ENCODE measurements at places on chromosomes 4 and X.

- DNase-seq, result no peak
These were observed 158.3 kb downstream of the SLC4A4 start for GRCh38 chr4:71497078-71497477.

DNA sequence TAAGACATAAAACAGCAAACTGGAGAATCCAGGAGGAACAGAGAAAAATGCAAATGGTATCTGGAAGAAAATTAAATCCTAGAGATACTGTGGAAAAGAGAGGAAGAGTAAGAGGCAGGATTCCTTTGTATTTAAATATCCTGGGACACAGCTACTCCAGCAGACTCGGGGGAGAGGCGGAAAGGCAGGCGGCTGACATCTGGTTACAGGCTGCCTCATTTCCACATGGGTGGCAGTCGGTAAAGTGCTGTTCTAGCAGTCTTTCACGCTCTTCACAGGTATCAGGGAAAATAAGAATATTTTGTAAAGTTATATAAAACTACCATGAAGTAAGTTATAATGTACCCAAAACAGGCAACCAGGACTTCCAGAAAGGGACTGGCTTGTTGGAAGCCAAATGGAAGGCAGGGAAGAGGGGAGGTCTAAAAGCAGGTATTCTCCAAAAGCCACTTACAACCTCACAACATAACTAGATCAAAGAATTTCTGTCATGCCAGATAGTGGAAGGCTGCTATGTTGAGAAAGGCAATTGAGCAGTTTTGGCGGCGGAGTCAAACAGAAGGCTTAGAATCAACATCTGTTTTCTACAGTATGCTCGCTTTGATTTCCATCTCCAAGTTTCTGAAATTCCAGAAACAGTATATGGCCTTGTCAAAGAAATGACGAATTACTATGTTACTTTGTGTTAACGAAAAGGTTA is 1.3 kb upstream of the TIGD2 start:
- DNase-seq, result no peak

- DNase-seq, result no peak
These were observed 16.3 kb upstream of the NEUROG2 start for GRCh38 chr4:112532267-112532666.

DNA sequence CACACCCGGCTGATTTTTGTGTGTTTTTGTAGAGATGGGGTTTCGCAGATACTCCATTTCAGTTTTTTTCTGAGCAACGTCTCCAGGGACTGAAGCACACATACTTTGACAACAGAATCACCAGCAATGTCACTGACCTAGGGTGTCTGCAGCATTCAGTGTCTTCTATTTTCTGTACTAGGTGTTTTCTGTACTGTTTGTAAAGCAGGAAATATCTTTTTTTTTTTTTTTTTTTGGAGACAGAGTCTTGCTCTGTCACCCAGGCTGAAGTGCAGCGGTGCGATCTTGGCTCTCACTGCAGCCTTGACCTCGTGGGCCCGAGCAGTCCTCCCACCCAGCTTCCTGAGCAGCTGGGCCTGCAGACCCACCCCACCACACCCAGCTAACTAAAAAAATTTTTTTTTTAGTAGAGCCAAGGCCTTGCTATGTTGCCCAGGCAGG is 8.9 kb downstream of the ADD1 start:
- DNase-seq, result no peak

DNA sequence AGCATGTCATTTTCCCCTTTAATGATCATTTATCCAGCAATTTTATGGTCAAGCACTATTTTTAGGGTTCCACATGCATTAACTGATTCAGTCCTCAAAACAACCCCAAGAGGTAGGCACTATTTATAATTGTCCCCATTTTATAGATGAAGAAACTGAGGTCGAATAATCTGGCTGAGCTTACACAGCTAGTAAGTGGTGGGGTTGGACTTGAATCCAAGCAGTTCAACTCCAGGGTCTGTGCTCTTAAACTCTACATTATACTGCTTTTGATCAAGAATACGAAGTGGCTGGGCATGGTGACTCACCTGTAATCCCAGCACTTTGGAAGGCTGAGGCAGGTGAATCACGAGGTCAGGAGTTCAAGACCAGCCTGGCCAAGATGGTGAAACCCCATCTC is 3.2 kb upstream of the CHRNA9 start:
- no peak for DNase-seq

GRCh38 chr4:15963576-15963975 is 601 bp upstream of the FGFBP2 start:
- DNase-seq, result peak; percentile 73

- DNase-seq, result no peak
These were observed 22.0 kb downstream of the OR13H1 start for GRCh38 chrX:131565909-131566308.

GRCh38 chr4:80913381-80913780 is 117.1 kb upstream of the BMP3 start:
- DNase-seq, result peak; percentile 24

- DNase-seq, result peak; percentile 8
These were observed at the start of gene MAP3K15 for GRCh38 chrX:19514791-19515614. MAP3K15 (minus strand) TSS chrX:19515508; CDS start chrX:19515261, 247 bp downstream.

DNA sequence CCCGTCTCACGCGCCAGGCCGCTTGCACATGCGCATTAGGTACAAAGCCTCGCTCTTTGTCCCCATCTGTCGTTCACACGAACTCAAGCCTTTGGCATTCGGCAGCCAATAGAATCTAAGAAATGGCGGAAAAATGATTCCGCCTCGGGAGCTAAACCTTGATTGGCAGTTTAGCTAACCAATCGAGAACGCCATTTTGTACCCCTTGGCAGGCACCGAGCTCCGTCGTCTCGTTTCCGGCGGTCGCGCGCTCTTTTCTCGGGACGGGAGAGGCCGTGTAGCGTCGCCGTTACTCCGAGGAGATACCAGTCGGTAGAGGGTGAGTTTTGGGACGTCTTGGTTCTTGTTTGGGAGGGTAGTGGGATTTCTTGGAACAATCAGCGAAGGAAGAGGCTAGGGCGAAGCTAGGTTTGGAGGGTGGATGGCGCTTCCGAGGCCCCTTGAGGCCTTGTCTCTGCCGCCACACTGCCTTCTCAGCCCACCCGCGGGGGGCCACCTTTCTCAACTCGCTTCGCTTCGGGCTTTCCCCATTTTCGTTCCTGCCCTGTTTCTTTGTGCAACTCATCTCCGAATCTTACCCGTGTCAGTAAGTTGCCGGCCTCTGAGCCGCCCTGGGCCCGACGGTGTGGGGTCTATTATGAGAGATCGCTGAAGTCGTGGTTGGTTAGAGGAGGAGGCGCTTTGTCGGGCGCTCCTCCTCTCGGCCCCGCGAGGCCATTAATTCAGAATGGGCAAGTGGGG is at the start of gene NONO:
TSS of gene NONO (plus strand) at position 233 of the 741 bp plus-strand sequence. CDS start 7,003 bp downstream, outside the sequence.
- DNase-seq, result peak; percentile 98

GRCh38 chr4:156029691-156030090 is 76.0 kb upstream of the CTSO start:
- DNase-seq, result no peak

DNA sequence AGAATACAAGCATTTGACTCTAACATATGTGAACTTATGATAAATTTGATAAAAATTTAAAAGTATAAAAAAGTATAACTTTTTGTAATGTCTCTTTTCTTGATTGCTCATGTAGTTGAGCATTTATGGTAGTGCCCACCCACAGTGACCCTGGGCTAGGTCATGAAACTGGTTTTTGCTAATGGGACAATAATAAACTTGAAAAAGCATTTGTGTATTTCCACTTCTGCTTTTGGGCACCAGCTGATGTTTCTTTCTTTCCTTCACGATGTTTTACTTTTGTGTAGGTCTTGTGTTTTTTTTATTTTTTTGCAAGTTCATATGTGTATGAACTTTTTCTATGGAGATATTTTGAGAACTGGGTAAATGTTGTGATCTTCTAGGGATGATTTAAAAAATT is 313.1 kb downstream of the CBLL2 start:
- DNase-seq, result no peak

DNA sequence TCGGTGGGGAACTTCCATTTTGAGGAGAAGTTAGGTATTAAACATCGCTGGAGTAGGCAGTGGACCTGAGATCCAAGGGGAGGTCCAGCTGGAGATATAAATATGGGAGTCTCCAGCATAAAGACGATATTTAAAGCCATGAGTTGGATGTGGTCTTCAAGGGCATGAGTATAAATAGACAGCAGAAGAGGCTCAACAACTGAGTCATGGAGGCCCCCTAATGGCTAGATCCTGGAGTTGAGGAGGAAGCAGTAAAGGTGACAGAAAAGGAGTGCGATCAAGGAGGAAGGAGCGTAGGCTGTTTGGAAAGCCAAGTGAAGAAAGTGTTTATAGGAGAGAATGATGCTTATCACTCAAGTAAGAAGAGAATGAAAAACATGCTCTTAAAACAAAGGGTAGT is 18.1 kb upstream of the APBB2 start:
- DNase-seq, result no peak

DNA sequence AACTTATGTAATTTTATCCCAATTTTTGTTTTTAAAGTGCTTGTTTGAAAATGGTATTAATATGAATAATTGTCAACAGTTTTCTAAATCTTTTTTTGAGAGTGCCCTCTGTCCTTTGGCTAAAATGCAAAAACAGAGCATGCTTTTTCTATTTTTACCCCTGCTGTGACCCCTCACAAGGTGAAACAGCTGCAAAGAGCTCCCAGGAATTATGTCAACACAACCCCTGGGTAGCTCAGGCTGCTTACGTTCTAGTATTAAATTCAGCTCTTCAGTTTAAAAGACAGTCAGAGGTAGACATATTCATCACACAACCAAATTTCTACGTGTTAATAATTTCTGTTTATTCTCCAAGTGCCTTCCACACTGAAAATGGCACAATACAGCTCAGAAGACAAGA is 367.5 kb downstream of the PRDM5 start:
- DNase-seq, result no peak

GRCh38 chr4:26029568-26030131 is 115.6 kb downstream of the SMIM20 start:
- no peak for DNase-seq

DNA sequence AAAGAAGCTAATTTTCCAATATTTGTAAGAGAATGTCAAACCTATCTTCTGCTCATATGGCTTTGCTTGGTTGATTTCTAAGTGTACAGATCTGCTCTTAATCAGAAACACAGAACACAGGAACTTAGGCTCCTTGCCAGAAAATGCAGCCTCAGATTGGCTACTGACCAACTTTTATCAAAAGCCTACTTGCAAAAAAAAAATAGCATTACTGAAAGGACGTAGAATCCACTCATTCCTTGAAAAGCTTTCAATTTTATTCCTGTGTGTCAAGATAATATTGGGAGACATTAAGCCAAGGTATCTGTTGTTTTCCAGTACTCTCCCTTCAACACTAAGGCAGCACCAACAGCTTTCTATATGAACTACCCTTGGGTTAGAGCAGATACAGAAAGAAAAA is 127.6 kb upstream of the INTU start:
- DNase-seq, result no peak

GRCh38 chrX:83504721-83505479 is 3.2 kb upstream of the POU3F4 start:
- DNase-seq, result no peak

GRCh38 chrX:86349115-86349514 is 200.9 kb downstream of the DACH2 start:
- no peak for DNase-seq

DNA sequence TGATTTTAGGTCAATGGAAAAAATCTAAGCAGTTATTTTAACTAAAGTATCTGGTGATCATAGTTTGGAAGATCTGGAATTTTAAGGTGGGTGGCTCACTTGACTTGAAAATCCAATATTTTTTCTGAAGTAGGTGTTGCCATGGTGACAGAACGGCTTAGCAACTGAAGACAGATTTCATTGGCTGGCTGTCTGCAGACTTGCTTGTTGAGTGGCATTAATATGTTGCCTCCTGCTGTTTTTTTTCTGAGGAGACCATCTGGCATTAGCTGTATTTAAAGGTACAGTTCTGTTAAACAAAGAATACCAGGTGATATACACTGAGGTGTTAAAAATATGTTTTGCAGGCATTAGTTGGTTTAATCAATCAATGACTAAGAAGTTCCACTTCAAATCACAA is 19.8 kb downstream of the CPE start:
- no peak for DNase-seq

DNA sequence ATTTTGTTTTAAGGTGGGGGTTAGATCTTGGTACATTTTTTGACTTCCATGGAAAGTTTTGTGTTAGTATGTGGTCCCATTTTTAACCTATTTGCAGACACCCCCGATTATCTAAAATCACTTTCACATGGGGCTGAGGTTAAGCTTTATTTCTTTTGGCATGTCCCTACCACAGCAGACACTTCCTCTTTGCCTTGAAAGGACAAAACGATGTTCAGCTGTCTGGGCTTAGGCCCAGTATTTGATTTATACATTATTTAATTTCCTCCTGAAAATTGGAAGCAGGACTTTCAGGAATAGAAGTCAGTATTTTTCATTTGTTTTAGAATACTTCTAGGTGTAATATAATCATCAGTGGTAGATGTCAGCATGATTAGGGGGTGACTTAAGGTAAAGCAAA is 112.4 kb upstream of the SPRY1 start:
- no peak for DNase-seq

GRCh38 chrX:5142644-5143043 is 1086.0 kb downstream of the NLGN4X start:
- no peak for DNase-seq

DNA sequence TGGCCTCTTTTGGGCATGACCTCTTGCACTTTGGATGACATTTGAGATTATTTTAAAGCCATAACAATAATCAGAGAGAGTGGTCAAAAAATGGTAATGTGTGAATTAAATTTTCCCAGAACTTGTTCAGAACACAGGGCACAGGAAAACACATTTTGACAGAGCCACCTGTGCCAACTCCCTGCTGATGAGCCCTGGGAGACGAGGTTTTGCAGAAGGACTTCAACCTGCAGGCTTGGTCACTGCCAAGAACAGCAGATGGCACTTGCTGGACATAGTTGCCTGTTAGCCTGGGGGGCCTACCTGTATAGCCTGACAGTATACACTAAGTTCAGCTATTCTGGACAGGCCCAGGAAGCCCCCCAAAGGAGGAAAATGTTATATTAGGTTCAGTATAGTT is 277.8 kb upstream of the EMCN start:
- no peak for DNase-seq

DNA sequence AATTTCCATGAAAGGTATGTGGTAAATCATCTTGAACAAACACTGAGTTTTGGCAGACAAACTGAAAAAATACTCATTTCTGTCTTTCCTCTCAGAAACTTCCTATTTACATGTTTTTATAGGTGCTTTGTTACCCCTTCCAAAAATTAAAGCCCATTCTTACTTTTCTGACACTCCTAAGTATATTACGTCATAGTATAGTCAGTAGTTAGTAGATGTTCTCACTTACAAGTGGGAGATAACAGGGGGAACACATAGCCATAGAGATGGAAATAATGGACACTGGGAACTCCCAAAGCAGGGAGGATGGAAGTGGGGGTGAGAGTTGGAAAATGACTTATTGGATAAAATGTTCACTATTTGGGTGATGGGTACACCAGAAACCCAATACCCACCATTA is 28.8 kb downstream of the TXK start:
- DNase-seq, result no peak

DNA sequence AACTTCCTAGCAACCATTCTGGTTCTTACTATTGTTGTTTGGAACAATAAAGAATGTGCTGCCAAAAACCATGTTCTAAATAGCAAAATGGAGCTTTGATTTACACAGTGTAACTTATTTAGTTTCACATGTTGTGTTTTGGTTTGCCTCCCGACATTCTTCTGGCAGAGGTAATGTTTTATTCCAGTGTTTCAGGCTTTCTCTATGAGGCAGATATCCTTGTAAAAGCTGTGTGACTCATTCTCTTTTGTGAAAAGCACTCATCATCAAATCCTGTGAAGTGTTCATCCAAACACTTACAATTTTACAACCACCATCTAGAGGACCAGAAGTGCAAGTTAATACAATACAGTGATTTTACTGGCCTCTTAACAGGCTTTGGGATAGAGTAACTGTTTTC is 219.0 kb upstream of the GIMD1 start:
- DNase-seq, result no peak

Data from inflammatory macrophage treated with lipopolysaccharide for 4 hours (primary cell).